Muscle of arm (tissue), 14 donors: ENCODE measurements at places on chromosomes 7 and 10. TPM values are rescaled to one million over a fixed set of nuclear protein-coding genes. Genes with fewer than 3 reads are reported as not detected.

GRCh38 chr10:20856484-20856883, 40.6 kb downstream of the NEBL start:
- DNase-seq: no peak

The GPER1 gene
- polyA plus RNA-seq: 12.8 TPM

DNA sequence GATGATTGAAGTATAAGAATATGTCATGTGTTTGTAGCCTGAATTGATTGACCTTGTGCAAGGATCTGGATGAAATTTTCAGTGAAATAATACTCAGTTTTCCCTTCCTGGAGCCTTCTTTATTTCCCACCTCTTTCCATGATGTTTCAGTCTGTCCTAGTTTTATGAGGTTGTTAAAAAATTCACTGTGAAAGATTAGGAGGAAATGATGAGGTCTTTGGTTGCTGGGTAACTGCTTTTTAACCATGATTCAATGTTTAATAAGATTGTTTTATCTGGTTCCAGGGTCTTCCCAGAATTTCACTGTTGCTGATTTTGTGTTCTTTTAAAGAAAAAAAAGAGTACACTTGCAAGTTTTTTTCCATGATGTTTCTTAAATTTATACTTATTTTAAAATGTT, 221.5 kb downstream of the MBL2 start:
- DNase-seq: no peak

The MRLN gene
- 172 TPM for polyA plus RNA-seq

GRCh38 chr10:44335330-44336021, 49.4 kb downstream of the CXCL12 start:
- no peak for DNase-seq

The ELFN1 gene
- not detected for polyA plus RNA-seq

The MAPK8 gene
- polyA plus RNA-seq: 45.0 TPM

DNA sequence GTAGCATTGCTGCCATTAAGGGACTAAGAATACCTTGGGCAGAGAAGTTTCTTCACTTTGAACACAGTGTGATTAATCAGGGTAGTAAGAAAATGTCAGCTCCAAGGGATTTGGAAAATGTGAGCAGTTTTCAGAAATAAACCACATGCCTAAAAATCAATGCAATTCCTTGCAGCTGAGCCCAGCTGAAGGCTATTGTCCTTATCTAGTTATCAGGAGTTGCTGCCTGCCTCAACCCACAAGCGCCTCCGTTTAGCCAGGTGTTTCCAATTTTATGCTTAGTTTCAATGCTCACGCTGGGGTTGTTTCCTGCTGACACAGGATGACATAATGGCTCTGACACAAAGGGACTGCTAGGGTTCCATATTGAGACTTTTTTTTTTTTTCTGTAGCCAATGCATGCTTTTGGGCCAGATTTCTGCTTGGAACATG, 132.3 kb upstream of the ANK3 start:
- no peak for DNase-seq

- DNase-seq: peak; percentile 47
Observed at GRCh38 chr7:37732253-37732652, 48.7 kb downstream of the GPR141 start.

GRCh38 chr10:133190225-133190624, 30.2 kb downstream of the KNDC1 start:
- no peak for DNase-seq

The VAX1 gene
- not detected for polyA plus RNA-seq

GRCh38 chr7:135950972-135951371, 26.2 kb downstream of the MTPN start:
- DNase-seq: no peak

GRCh38 chr10:15280462-15280861, 90.6 kb downstream of the FAM171A1 start:
- no peak for DNase-seq

DNA sequence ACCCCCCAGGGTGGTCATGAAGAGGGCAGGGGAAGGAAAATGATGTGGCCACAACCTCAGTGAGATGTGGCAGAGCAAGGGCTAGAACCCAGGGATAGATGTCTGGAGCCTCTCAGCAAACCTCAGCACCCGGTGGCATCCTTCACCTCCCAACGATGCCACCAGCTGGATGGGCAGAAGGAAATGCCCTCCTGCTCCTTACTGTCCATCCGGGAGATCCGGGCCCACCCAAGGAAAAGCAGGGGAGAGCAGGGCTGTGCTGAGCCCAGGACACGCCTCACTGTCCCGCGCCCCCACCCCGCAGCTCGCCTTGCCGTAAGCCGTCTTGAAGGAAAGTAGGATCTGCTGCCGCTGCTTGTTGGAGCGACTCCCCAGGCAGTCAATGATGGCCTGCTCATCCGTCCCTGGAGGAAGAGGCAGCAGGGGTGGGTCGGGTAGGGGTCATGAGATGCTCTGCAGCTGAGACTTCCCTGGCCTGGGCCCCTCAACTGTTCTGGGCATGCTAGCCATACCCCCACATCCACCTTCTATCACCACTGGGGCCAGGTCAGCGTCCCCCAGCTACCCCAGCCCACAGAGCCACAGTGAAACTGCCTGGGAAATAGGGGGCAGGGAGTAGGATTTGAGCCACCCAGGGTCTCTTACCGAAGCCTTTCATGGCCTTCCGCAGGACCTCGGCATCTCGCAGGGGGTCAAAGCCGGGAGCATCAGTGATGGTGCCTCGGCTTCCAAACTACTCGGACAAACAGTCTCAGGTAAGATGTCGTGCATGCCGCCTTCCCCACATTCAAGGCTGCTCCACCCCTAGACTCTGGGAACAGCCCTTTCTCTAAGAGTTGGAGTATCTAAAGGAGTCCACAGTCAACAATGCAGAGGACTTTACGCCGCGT, 34.3 kb downstream of the PLAC9 start:
- no peak for DNase-seq

- no peak for DNase-seq
Observed at GRCh38 chr7:148045521-148045920, 545.0 kb upstream of the C7orf33 start.

The ARMC10 gene
- 23.7 TPM for polyA plus RNA-seq

The GJC3 gene
- 0.18 TPM for polyA plus RNA-seq

- DNase-seq: no peak
Observed at GRCh38 chr7:101179117-101179516, 976 bp downstream of the NAT16 start.

GRCh38 chr10:124020981-124021815, 72.2 kb downstream of the CHST15 start:
- no peak for DNase-seq

The COL28A1 gene
- polyA plus RNA-seq: 4.2 TPM

- DNase-seq: no peak
Observed at GRCh38 chr7:140229101-140229525, 52.3 kb upstream of the KDM7A start.

DNA sequence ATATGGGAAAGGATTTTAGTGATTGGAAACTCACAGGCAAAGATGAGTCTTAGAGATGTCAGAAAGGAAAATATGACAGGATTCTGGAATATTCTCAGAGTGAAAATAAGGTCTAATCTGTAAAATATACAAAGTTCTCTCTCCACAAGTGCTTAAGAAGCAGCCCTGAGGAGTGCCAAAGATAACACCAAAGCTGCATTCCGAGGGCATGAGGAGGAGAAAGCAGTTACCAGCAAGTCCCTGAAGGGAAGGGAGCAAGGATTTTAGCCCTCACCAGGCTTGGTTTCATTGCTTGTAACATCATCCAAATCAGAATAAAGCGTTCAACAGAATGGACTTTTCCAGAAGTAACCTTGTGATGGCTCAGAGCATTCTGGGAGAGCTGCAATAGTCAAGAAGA, 31.4 kb upstream of the DLX6 start:
- no peak for DNase-seq

DNA sequence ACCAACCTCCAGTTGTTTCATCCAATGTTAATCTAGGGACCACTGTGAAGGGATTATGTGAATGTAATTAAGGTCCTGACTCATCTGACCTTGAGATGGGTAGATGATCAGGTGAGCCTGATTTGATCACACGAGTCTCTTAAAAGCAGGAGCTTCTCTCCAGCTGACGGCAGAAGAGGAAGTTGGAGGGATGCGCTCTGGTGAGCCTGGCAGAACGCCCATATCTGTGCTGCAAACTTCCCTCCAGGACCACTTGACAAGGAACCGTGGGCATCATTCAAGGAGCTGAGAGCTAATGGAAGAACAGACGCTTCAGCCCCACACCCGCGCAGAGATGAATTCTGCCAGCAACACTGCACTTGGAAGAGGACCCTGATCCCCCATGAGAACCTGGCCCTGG, 642.4 kb downstream of the TNS3 start:
- DNase-seq: no peak

DNA sequence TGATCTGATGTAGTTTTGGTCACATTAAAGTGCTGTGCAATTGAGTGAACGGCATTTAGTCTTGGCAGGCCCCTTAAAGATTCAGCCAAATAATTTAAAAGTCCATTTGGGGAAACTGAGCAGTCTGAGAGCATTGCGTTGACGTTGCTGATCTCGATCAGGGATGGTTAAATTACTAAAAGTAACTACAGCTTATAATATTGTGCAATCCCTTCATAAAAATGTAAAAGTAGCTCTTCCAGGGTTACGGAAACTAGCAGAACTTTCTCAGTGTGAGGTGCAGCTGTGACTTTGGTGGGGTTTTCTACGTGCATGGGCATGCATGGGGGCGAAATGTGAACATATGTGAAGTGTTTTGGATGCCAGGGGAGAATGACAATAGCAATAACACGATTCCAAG, 184.5 kb upstream of the RNF32 start:
- no peak for DNase-seq

The CPA4 gene
- polyA plus RNA-seq: not detected

DNA sequence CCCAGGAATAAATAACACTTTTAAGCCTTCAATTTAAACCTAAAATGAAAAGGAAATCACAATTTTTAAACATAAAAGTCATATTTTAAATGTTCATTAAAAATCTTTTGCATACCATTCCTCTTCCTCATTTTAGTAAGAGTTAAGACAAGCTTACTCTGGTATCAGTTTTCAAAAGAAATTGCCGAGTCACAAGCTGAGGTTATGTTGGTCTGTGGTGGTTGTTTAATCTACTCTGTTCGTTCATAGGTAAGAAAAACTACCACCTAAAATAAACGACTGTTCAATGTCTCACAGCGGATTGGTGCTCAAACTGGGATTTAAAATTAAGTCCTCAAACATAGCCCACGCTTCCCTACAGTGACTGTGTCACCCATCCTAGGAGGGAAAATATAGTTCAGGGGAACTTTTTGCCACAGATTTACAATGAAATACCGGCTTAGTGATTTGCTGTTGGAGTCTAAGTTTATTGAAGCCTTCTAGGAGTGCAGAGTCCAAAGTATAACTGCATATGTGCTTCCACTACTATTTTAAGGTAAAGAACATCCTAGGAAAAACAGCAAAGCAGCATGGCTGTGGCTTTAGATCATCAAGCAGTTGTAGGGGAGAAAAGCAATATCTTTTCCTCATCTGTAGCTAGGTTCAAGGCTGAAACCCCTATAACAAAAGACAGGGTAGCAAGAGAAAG, 61.1 kb downstream of the GNAT3 start:
- DNase-seq: no peak

- DNase-seq: no peak
Observed at GRCh38 chr10:118901906-118902305, 127.6 kb upstream of the NANOS1 start.

DNA sequence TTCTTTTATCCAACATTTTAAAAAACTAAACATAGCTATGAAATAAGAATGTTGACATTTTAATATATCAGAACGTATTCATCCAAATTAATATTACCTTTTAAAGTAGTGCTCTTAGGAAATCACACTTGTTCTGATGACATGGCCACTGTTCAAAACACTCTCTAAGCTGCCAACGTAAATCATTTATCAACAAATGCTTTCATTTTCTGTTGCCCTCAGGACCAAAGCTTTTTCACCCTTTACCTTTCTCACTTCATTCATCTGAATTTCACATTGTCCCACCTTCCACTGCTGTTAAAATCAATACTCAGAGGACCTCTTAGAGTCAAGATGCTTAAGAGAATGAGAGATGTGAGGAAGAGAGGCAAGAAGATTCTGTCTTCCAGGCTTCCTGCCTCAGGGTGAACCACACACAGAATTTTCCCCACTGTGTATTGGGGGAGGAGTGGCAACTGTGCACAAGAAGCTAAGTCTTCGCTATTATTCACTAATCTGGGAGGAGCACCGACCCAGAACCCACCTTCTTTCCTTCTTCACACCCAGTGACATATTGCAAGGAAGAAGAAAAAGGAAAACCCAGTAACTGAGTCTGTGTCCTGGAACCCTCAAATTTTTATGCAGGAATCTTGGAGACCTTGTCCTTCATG, 21.0 kb downstream of the HIBADH start:
- no peak for DNase-seq

DNA sequence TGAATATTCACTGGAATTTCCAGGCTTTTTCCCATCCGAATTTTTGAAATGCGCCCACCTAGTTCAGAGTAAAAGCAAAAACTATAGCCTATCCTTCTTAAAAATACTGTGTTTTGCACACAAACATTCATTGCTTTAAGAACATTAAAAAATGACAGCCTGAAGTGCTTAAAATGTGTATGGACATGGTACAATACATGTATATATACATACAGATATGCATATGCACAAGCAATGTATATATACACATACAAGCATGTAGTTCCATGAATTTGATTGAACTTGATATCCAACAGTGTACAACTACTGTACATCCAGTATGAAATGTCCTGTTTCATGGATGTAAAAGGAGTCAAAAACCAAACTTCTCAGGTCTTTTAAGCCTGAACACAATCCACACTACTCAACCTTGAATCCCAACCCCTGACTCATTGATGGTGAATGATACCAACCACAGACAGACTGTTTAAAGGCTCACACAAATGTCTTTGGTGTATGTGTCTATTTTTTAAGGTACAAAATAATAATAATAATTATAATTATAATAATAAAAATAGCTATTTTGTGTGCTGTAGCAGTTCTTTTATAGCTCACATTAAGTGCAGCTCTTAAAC, 14.8 kb downstream of the INHBA start:
- DNase-seq: no peak

The SKIDA1 gene
- 3.1 TPM for polyA plus RNA-seq

GRCh38 chr7:28064437-28064836, 116.2 kb downstream of the JAZF1 start:
- no peak for DNase-seq

The IL2RA gene
- polyA plus RNA-seq: not detected

The PLXNA4 gene
- 3.8 TPM for polyA plus RNA-seq

The GPR15LG gene
- polyA plus RNA-seq: not detected

GRCh38 chr7:132703742-132704141, 127.5 kb upstream of the PLXNA4 start:
- no peak for DNase-seq

DNA sequence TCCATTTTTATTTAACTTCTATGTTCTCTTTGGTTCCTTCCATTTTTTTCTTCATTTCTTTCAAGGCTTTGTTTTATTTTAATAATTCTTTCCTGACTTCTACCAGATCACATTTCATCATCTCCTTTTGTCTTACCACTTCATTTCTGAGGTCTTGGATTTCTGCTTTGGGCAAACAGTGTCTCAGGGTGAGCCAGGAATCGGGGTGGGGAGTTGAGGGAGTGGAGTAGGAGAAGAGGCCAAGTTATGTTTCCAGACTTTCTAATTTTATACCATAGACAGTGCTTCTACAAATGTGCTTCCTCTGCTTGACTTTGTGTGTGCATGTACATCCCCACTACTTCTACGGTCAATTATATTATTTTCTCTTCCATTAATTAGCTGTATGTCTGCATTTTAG, 112.1 kb downstream of the PRKG1 start:
- DNase-seq: no peak
